Forelimb muscle (tissue), 1 donor: ENCODE measurements at places on chromosomes 5 and 9. TPM values are rescaled to one million over a fixed set of nuclear protein-coding genes. Genes with fewer than 3 reads are reported as not detected.
A peak's percentile ranks its signal among the peaks of the same experiment; 100 is the strongest.

GRCh38 chr5:78416677-78417425, 56.4 kb downstream of the SCAMP1 start:
- no peak for DNase-seq

Gene CAMLG
- 48.7 TPM for polyA plus RNA-seq

Gene HMCN2
- 12.3 TPM for polyA plus RNA-seq

DNA sequence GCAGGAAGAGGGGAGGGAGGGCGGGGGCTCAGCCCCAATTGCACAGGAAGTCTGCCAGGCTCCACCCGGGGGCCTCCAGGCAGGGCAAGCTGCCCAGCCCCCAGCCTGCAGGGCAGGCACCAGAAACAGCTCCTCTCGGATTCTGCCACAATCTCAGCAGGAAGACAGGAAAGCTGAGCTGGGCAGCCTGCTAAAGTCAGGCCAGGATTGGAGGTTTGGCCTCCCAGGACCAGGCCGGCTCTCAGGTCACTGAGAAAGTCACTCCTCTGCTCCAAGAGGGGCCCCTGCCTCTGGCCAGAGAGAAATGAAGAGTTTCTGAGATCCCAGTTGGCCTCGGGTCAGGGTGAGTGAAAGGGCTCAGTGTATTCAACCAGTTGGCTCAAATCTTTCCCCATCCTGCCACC, 54.6 kb upstream of the STXBP1 start:
- no peak for DNase-seq

Gene FOXI1
- polyA plus RNA-seq, result not detected

GRCh38 chr5:156981481-156981880, 18.5 kb upstream of the TIMD4 start:
- DNase-seq, result no peak

DNA sequence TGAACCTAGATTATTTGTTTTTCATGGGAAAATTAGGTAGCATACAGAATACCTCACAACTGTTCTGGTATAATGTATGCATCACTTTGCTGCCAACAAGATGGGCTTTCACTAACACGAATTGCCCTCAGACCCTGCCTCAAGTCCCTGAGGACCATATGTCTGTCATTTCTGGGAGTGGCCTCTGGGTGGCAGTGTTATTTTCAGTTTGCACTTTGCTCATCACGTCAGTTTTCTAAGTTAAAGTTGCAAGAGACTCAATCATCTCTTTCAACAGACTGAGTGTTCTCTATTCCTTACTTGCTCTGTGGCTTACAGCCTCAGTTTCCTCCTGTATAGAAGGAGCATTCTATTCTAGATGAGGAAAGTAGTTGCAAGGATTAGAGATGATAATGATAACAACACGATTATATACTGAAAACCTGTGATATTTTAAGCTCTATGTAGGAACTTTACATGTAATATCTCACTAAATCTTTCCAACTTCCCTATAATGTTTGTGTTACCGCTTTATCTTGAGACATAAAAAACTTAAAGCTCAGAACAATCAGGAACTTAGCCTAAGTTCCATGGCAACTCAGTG, 55.7 kb downstream of the TSSK1B start:
- DNase-seq, result peak; percentile 13

Gene SMIM32
- not detected for polyA plus RNA-seq

DNA sequence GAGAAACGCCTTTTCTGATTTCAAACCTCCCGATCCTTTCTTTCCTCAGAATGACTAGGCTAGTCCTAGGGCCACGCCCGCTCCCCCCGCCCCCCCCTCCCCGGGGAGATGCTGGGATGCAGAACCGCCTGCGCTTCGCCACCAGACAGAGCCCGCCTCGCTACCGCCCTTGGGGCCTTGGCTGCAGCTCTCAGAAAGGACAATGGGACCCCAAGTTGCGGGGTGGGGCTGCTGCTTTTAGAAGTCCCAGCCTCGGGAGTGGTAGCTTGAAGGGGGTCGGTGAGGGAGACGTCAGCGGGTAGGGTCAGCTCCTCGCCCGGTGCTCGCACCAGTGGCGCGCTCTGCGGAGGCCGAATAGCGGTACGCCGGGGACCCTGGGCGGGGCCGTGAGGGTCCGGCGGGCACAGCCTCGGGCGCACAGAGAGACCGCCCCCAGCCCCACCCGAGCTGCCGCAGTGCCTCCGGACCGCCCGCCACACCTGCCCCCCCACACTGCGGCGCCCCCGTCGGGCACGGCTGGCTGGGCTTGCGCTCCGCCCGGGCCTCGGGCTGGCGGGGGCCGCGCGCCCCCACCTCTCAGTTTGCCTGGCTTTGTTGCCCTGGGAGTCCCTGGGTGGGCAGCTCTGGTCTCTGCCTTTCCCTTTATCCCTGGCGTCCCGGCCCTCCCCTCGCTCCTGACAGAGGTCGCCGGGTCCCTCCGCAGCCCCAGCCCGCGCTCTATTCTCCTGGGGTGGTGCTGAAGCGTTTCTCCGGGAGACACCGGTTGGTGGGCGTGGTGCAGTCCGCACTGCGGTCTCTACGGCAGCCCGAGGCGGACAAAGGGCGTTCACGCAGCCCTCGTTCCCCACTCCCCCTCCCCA, 1.2 kb downstream of the MAP1B start:
- no peak for DNase-seq

Gene LRRC19
- polyA plus RNA-seq, result 0.11 TPM

DNA sequence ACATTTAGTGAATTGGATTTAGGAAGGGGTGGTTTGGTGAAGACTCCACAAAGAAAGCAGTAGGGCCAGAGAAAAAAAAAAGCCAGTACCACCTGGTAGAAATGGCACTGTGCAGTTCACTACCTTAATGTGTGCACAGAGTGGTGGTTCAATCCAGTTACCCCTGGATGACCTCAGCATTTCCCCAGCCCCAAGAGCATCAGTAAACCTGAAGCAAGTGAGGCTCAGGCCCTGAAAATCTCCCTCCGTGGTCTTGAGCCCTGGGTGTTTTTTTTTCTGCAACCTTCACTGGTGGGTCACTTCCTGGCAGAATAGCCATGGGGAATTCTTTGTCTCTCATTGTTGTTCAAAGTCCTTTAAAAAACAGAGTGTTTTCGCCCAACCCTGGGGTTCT, 202.9 kb downstream of the GADD45G start:
- no peak for DNase-seq

Gene KLHL3
- 4.4 TPM for polyA plus RNA-seq

Gene SPATA31C1
- 0.08 TPM for polyA plus RNA-seq

GRCh38 chr5:176693477-176693851, 46.2 kb downstream of the TSPAN17 start:
- DNase-seq, result no peak

DNA sequence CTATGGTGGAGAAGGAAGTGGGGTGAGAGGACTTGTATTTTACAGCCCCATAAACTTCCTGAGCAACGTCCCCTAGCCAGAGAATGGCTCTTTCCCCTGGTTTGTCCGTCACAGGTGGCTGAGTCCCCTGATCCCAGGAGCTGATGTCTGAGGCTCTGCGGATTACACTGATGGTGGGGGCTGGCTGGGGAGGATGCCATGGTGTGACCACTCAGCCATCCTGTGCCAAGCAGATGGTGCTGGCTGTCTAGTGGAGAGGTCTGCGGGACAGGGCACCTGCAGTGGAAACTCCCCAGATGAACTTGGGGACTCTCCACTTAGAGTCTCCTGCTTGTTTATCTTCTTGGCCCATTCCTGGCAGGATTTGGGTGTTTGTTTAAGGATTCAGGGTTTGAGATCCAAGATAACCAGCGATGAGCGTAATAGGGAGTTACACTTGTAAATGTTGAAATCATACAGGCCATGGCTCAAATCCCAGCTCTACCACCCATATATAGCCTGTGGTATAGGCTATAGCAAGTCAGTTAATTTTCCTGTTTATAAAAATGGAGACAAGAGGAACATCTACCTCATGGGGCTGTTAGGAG, 4.7 kb upstream of the PTGS1 start:
- DNase-seq, result no peak

DNA sequence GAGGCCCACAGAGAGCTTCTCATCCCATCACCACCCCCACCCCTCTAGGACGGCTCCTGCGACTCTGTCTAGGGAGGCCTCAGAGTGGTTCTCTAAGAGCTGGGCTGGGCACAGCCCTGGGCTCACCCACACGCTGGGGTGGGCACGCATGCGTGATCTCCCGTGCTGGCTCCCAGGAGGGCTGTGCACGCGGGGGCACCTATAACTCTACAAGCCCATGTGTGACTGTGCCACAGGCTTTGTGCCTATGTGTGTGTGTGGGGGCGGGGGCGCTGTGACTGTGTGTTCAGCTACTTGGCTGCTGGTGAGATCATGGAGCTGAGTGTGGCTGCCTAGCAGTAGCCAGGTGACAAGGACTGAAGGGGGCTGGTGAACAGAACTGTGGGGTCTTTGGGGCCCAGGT, 32.2 kb downstream of the NDUFA8 start:
- DNase-seq, result no peak

DNA sequence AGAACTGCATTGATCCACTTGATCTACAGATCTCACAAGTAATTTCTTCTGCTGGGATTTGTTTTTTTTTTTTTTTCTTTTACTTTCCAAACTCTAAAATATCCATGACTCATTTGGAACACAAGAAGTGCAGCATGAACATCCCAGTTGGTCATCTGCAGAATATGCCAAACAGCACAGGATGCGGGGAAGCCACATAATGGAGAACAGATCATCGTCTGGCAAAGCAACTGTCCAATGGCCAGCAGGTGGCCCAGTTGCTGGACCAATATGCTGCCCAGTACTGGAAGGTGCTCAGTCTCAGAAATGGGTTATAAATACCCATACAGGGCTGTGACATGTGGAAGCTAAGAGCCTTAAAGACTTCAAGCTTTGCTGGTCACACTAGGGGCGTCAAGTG, 221.3 kb upstream of the TAS2R1 start:
- DNase-seq, result no peak

Gene NME5
- polyA plus RNA-seq, result 0.85 TPM

Gene LCN6
- polyA plus RNA-seq, result 0.18 TPM

Gene IL9
- polyA plus RNA-seq, result not detected

- DNase-seq, result no peak
Observed at GRCh38 chr5:77635917-77636640, 2.4 kb downstream of the OTP start.
